ENCODE measurements at places on chromosomes 2 and 18. TPM values are rescaled to one million over a fixed set of nuclear protein-coding genes. Genes with fewer than 3 reads are reported as not detected.

The PSMA8 gene
- polyA plus RNA-seq: not detected

The ARHGEF4 gene
- polyA plus RNA-seq: 6.5 TPM

The REG1B gene
- not detected for polyA plus RNA-seq

The EHD3 gene
- 21.8 TPM for polyA plus RNA-seq

The CPO gene
- polyA plus RNA-seq: 1.1 TPM

The MYO7B gene
- polyA plus RNA-seq: 29.5 TPM
